ENCODE measurements at places on chromosomes 7 and 10.

GRCh38 chr7:96596120-96596826, 113.4 kb downstream of the SEM1 start:
- DNase-seq = peak; percentile 100

DNA sequence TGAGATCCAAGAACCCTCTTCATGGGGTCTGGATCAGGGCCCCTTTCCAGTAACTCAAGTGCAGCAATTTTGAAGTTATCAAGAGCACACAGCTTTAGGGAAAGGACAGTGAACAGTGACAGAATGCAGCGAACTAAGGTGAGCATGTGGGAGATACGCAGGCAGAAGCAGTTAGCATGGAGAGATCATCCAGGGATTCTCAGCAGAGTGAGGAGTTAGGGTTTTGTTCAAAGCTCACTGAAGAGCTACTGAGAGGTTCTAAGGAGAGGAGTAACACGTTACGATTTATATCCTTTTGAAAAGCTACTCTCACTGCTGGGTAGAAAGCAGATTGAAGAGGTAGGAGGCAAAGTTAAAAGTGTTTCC, 83.6 kb upstream of the MPP7 start:
- no peak for DNase-seq

DNA sequence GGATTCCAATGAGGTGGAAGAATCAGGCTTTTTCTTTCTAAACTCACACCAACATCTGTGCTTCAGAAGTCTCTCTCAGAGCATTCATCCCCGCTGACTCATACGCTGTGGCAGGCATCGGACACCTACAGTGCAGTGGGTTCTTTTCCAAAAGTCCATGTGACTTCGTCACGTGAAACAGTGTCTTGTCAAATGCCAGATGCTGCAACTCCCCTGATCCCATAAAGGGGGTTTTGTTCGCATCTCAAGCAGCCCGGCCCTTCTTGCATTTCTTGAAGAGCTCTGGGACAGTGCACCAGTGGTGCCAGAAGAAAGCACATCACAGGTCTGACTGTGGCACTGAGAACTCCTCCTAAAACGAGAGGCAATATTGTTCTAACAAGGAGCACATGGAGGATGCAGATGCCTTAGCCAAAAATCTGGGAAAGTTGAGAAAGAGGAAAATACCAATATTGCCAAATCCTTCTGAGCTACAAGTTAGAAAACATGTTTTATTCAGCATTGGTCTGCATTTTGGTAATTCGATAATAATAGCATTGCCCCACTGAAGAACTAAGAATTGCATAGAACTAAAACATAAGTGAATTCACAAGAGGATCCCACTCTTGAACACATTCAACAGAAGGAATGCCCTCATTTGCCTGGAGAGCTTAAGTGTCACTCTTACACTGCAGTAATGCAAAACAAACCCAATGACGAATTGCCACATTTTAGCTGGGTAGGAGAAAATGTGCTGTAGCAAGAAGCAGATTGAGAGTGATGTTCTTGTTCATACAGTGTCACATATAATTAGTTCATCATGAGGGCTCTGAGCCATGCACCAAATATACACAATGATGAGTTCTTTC, 204.4 kb downstream of the CXCL12 start:
- no peak for DNase-seq

GRCh38 chr7:51376420-51377092, 59.9 kb upstream of the COBL start:
- DNase-seq = peak; percentile 19

DNA sequence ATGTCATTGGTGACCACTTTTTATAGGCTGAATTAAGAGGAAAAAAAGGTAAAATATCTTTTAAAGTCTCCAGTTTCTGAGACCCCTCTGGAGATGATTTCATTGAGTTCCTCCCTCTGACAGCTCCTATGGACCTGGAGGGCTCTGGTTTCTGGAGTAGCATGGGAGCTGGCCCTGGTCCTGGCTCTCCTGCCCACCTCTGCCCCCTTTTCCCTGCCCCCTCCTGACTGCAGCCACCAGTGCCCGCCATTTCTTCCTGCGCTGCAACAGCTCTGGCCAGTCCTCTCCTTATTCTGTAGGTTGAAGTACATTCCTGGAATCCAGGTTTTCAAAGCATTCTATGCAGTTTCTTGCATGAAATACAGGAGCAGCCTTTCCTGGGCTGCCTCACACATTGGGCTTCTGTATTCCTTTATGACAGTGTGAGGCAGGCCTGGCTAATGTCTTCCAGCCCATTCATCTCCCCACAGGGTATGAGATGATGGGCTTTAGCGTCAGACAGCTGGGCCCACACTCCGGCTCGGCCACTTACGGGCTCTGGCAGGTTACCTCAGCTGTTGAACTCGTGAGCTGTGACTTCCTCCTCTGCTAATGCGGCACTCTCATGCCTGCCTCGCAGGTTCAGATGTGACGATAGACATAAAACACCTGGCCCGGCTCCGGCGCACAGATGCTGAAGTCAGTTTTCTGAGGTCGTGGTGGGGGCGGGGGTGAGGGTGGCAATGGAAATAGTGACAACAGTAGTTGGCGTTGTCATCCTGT, 101.7 kb downstream of the MGMT start:
- no peak for DNase-seq

DNA sequence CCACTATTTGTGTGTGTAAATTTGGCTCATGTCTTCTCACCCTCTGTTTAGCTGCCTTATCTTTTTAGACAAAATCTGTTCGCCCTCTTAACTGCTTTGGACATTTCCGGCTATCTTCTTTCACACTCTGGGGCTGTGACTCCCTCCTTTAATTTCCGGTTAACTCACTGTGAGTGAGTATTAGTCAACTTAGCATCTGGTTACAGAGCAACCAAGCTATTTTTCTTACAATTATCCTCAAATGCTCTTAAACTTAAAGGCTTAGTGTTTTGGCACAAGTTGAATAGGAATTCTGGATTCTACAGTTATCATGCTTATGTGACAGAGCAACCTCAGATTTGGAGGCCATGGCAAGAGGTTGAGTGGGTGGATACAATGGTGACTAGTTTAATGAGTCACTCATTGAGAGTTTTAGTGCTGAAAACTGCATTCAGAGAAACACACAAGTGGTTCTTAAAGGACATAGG, 177.6 kb upstream of the SEMA3A start:
- no peak for DNase-seq

GRCh38 chr10:97072851-97073665, 112.7 kb downstream of the SLIT1 start:
- peak; percentile 1 for DNase-seq
